ENCODE measurements at places on chromosomes 6 and 20. TPM values are rescaled to one million over a fixed set of nuclear protein-coding genes. Genes with fewer than 3 reads are reported as not detected.

DNA sequence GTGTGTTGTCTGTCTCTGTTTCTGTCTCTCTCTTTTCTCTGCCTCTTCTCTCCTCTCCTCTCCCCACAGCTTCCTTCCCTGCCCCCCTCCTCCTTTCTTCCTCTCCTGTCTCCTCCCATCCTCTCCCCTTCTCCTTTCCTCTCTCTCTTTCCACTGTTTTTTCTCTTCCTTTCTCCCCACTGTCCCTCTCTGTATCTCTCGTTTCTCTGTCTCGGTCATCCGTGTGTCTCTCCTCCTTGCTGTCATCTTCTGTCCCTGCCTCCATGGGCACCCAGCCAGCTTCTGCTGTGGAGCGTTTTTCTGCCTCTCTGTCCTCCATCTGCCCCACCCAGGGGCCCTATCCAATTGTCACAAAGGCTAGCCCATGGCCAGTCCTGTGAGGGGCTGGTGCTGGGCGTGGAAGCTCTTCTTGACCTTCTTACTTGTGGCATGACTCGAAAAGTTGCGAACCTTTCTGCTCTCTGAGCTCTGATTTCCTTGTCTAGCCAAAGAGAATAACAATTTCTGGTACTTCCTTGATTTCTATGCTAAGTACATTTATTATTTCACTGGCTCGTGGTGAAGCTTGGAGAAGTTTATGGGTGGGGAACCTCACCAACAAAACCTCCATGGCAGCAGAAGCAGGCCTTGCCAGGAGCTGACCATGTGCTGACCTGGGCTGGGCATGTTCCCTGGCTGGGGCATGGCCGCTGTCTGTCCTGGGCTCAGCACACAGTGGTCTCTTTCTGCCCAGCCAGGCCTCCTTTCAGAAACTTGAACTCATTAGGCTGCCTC lies 69.3 kb downstream of the CEBPB start:
- DNase-seq, result no peak

DNA sequence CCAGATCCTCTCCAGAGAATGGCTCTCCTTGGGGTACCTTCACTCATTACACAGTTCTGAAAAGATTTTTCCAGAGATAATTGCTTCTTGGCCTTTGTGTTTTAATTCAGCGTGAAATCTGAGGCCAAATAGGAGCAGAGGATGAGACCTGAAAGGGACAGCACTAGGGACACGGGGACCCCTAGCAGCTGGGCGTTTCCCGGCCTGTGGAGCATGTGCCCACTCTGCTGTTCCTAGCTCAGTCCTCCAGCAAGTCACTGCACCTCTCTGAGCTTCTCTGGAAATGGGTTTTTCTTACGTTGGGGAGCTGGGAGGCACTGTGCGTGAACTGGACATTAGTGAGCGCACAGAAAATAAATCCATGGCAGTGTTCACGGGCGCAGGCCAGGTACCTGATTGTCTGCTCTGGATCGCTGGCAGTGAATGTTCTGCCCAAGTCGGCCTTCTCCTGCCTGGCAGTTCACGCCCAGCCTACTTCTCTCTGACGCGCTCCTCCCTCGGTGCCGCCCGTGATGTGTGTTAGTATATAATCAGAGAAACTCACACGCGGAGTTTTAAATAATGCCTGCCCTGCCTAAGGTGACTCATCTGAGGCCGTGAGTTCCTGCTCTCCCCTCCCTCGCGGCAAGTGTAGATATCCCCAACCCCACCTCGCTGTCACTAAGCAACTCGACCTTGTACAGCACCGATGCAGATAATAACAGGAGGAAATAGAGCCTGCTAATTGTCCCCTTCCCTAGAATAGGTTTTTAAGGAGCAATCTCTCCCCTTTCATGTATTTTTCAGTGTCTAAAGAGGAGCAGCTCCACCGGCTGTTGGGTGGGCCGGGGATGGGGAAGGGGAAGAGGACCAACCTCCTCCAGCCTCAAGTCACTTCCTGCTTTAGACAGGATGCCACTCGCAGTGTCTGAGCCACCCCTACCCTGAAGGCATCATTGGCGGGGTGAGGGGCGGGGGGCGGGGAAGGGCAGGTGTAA lies 2.7 kb upstream of the TUBB2A start:
- peak; percentile 78 for DNase-seq

DNA sequence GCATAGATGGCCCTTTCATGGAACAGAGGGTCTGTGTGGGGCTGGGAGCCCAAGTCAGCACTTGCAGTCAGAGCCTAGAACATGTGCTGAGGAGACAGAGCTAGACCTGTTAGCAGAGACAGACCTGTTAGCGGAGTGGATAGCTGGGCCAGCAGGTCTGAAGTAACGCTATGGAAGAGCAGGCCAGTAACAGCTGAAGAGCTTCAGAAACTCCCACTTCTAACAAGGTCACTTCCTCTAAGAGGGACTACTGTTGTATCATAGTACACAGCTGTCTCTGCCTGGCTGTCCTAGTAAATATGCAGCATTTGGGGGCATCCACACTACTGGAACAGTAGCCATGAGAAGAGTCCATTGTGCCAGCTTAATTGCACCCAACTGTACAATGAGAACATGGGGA lies 41.2 kb upstream of the POLR1H start:
- no peak for DNase-seq

- no peak for DNase-seq
Observed at GRCh38 chr6:135941275-135942025, 89.9 kb downstream of the PDE7B start.

DNA sequence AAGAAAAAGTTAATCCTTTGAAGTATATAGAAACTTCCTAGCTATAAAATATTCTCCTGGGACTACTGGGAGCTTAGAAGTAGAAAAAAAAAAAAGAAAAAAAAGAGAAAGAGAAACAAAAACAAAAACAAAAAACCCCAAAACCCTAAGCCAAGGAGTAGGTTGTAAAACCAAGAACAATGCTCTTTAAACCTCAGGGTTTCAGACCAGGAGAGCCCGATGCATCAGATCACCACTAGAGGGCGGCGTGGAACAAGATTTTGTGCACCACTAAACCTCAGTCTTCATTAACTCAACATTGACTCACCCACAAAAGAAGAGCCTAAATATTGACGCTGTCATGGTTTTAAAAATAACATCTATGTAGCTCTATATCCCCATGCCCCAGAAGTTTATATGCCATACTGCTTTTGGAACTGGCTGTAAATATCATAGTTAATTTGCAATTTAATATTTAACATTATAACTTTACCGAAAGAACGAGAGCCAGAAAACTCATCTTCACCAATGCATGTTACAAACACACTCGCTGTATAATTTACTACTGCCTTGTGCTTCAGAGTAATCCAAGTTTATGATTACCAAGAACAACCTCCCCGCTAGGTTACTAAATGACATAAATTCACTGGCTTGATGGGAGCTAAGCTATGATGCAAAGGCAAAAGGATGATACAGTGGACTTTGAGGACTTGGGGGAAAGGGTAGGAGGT lies 19.2 kb downstream of the MCUR1 start:
- peak; percentile 90 for DNase-seq

GRCh38 chr6:71466362-71466761 lies 177.8 kb downstream of the OGFRL1 start:
- DNase-seq, result no peak

GRCh38 chr6:43255408-43256054 lies 12.2 kb downstream of the TTBK1 start:
- no peak for DNase-seq

DNA sequence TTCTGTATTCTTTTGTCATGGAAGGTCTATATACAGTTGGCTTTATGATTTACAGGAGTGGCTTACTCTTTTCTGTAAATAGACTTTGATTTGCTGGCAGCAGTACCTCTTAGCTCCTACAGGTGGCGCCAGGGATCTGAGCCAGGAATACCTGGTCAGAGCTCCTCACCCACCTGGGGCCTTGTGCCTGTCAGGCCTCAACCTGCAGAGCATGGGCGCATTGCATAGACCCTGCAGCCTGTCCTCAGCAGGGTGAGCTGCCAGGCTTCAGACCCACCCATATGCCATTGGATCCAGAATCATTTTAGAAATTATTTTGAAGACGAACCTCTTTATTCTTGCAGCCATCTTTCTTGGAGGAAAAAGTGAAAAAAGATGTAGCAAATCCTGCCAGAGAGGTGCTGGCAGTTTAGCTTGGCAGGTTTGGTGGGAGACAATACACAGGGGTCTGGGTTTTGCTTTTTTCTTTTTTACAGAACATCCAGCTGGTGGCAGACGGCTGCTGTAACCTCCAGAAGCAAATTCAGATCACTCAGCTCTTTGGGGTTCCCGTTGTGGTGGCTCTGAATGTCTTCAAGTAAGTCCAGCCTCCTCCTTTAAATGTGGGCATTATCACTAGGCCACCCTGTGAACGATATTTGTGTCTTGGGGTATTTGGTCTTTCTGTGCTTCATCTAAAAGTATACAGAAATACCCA lies 149.1 kb downstream of the MTHFD1L start:
- peak; percentile 89 for DNase-seq

The AGER gene
- polyA plus RNA-seq, result 10.6 TPM

All from sigmoid colon (tissue), 7 donors.